ENCODE measurements at places on chromosomes 7 and 10. TPM values are rescaled to one million over a fixed set of nuclear protein-coding genes. Genes with fewer than 3 reads are reported as not detected.

- no peak for DNase-seq
Measured at GRCh38 chr7:23347033-23347681, 48.0 kb downstream of the MALSU1 start.

DNA sequence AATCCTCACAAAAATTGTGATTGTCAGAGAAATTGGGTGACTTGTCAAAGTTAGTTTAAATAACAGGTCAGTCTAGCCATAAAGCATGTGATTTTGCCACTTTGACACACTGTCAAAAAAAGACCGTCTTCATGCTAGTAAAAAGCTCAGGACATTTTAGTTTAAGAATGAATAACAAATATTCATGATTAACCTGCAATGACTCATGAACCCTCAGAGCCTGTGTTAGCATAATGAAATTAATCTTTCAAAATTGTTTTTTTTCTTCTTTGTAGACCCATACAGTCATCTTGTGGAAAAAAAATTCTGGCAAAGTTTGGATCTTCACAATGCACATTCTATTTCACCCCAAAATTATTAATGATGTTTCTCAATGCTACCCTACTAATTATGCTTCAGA lies 255.2 kb upstream of the POT1 start:
- DNase-seq, result no peak

GRCh38 chr10:78202386-78202785 lies 168.7 kb downstream of the RPS24 start:
- no peak for DNase-seq

Gene CASD1
- 9.8 TPM for total RNA-seq

DNA sequence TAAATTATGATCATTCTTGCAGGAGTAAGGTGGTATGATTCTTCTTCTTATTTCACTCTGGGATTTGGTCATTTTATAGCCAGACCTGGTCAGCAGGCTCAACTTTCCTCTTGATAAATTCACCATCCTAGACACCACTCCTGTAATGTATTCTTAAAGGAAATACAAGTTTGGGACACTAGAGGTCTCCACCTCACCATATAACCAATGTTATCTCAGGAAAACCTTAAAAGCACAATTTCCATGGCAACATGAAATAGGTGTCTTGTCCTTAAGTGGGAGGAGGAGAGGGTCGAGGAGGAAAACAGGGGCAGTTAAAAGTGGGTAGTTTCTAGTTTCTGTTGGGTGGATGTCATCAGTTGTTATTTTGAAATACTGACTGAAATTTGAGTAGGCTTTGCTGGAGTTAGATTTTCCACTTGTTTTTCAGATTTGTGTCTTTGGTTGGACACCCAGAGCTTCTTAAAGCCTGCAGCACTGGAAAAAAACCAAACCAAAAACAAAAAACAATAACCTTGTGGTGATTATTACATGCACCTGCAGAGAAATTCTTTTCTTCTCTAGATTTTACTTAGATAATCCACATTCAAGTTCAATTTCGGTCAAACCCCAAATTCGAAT lies 163.1 kb downstream of the PRKCQ start:
- no peak for DNase-seq

Gene TSPAN12
- 2.9 TPM for total RNA-seq

DNA sequence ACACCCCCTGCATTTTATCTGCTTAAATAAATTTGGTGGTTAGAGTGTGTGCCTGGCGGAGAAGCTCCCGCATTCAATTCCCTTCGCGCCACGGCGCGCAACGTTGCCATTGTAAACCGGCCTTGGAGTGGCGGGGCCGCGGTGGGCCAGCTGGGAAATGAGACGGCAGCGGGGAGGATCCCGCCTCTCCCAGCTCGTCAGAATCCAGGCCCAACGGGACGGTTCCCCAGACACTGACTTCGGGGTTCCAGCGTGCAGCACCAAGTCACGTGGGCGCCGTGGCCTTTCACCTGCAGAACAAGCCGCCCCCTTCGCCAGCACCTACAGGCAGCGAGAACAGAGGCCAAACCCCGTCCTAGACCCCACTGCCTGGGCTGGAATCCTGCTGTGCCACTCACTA lies 103.4 kb downstream of the GRID1 start:
- peak; percentile 81 for DNase-seq

- no peak for DNase-seq
Measured at GRCh38 chr7:24050991-24051560, 232.9 kb upstream of the NPY start.

- DNase-seq, result peak; percentile 45
Measured at GRCh38 chr10:32077896-32078485, 21.8 kb upstream of the KIF5B start.

DNA sequence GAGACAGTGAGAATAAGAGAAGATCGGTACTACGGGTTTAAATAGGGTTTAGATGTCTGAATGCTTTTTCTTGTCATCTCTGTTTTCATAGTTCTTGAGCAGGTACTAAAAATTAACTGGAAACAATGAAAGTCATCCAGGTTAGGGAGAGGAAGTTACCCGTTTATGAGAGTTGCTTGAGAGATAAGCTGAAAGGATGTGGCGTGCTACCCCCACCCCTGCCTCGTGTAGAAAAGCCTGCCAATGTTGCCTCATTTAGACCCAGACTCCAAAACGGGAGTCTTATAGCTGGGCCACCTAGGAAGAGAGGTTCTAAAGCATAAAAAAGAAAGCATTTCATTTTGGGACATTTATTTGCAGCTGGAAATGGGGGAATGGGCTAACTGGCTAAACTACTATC lies 10.2 kb downstream of the AKR1C4 start:
- no peak for DNase-seq

GRCh38 chr7:155741082-155741481 lies 71.2 kb downstream of the SHH start:
- no peak for DNase-seq

DNA sequence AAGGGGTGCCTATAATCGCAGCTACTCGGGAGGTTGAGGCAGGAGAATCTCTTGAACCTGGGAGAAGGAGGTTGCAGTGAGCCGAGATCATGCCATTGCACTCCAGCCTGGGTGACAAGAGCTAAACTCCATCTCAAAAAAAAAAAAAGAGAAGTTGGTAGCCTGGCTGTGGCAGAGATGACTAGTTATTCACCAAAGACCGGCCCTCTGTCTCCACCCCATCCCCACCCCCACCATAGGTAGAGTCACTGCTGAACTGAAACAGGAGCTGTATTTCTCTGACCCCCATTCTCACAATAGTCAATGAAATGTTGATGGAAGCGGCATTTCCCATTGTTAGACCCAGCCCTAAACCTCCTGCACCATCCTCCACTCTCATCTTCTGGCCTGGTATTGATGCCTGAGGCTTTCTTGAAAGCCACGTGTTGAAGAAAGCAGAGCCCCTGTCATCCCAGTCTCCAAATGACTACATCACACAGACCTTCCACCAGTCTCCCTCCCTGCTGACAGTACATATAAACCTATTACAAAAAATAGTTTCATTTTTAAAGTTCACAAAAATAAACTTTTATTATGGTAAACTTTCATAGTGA lies 9.4 kb upstream of the PIK3CG start:
- DNase-seq, result no peak

Gene GAD2
- total RNA-seq, result 0.51 TPM

GRCh38 chr7:117776224-117776623 lies 97.0 kb downstream of the CTTNBP2 start:
- DNase-seq, result no peak

Data from lower leg skin (tissue), 4 donors.